ENCODE measurements at places on chromosomes 5 and 9.

GRCh38 chr5:138179277-138179857, 455 bp downstream of the KIF20A start:
- DNase-seq = peak; percentile 31

GRCh38 chr9:114919611-114920010, 10.8 kb downstream of the TNFSF8 start:
- DNase-seq = no peak

- no peak for DNase-seq
These were observed 32.6 kb downstream of the NKX2-5 start for GRCh38 chr5:173202266-173202875.

DNA sequence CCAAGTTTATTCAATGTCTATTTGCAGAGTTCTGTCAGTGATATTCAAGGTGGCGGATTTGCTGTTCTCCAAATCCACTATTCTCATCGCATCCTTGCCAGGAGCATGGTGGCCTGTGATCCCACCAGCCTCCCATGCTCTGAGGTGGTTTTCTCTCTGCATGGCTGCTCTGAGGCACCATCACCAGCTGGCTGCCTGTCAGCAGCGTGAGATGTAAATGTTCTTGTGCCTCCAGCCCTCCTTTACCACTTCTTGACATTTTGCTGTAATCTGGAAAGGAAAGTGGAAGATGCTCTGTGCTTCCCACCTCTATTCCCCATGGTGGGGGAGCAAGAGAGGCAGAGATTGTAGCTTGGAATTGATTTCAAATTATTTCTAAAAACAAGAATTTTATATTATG, 293.6 kb upstream of the SLC24A2 start:
- DNase-seq = no peak

- no peak for DNase-seq
These were observed 88.8 kb downstream of the TLE4 start for GRCh38 chr9:79660615-79661014.

DNA sequence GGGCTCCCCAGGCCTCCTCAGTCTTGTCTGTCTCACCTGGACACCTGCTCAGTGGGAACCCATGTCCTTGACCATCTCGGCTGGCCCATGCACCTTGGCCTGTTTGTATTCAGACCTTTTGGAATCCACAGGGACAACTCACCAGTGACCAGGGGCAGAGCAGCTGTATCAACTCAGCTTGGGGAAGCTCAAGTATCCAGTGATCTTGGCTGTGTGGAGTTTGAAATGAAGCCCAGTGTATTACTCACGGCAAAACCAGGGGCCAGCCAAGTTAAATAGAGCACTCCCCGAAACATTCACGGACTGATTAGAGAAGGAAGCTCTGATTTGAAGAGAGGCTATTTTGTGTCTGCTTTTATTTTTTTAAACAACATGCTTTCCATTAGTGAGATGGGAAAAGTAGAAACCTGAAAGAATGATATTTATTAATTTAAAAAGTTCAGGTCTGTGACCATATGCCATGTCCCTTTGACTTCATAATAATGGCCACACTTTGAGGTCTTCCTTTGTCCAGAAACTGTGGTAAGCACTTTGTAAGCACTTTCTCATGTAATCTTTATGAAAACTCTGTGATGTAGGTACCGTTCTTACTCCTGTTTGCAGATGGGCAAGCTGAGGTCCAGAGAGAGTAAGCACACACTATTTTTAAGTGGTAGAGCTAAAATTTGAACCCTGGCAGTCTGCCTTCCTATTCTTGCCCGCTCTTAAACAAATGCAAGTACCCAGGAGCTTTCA, 656.5 kb downstream of the BNC2 start:
- DNase-seq = no peak

DNA sequence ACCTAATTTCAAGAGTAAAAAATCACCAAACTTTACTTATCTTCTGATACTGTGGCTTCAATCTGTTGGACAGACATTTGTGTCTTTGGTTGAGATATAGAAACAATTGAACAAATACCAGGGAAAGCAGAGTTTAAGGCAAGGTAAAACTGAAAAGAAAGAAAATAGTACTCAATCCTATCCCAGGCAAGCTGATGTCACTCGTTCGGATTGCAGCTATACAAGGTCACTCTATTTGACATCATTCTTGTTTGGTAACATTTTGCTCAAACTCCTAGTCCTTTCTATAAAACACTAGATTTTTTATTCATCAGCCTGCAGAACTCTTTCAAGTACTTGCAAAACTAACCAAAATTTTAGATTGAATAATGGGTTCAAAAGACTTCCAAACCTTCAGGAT, 91.9 kb upstream of the ANKRD55 start:
- DNase-seq = no peak

- no peak for DNase-seq
These were observed 115.0 kb downstream of the NFIB start for GRCh38 chr9:14198841-14199455.

- no peak for DNase-seq
These were observed 8.9 kb upstream of the CCNB1 start for GRCh38 chr5:69158039-69158438.

GRCh38 chr9:35792024-35792813, 828 bp downstream of the NPR2 start:
- no peak for DNase-seq

- DNase-seq = no peak
These were observed 555.8 kb upstream of the CLINT1 start for GRCh38 chr5:158414780-158415179.

DNA sequence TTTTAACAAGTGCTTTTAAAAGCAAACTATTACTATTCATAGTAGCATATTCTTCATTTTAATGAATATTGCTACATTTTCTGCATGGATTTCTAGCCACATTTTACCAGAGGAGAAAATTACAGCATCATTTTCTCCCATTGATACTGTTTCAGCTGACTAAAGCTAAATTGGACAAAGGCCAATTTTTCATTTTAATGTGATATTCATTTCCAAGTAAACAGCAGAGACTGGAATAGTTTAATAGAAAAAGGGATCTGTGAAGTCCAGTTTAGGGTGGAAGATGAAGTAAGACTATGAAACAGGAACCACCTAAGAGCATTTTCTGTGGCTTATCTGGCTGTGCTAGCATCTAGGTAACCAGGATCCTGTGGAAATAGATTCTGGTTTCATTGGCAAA, 128.1 kb downstream of the GIN1 start:
- peak; percentile 18 for DNase-seq

DNA sequence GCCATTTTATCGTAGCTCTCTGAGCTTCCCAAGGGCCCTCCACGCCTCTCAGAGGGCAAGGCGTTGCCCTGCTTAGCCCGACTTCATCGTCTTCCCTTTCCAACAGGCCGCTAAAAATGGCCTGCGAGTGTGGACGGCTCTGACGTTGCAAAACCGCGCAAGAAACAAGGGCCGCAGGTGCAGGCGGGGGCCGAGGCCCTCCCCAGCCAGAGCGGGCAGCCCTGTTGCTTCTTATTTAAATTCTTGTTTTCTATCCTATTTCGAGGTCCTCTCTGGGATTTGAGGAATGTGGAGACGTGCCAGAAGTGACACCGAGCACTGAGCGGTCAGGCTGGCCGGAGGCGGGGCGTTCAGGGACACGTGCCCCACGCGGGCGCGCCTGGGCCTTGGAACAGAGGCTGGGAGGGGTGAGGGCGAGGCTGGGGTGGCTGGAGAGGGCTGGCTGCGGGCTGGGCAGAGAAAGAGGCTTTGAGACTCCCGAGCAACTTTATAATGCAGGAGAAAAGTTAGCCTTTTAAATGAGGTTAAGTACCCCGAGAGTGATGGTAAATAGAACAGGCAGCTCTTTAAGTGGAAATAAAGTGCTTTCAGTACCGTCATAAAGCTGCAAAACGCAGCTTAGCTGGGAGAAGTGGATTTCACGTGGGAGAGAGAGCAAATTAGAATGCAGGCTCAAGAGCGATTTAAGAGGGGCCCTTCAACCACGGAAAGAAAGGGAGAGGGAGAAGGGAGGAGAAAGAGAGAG, 243.6 kb downstream of the AUH start:
- no peak for DNase-seq

Data from MV-4-11 (cell line).